ENCODE measurements at places on chromosomes 11 and 22. TPM values are rescaled to one million over a fixed set of nuclear protein-coding genes. Genes with fewer than 3 reads are reported as not detected.

TREH gene
- total RNA-seq: not detected

NCAPH2 gene
- total RNA-seq: 30.9 TPM

FGF19 gene
- total RNA-seq: not detected

APOL4 gene
- 2.0 TPM for total RNA-seq

APOA4 gene
- not detected for total RNA-seq

UBQLN3 gene
- total RNA-seq: not detected

INPP5J gene
- under 0.01 TPM for total RNA-seq

ELMOD1 gene
- total RNA-seq: 0.36 TPM

TPBGL gene
- not detected for total RNA-seq

MS4A3 gene
- total RNA-seq: not detected

GPR83 gene
- not detected for total RNA-seq

SOX10 gene
- not detected for total RNA-seq

GRCh38 chr11:1486054-1486825, at the start of gene MOB2:
TSS of gene MOB2 (minus strand) at chr11:1486779. CDS start at chr11:1486556, 223 bp downstream.
- no peak for DNase-seq

DNA sequence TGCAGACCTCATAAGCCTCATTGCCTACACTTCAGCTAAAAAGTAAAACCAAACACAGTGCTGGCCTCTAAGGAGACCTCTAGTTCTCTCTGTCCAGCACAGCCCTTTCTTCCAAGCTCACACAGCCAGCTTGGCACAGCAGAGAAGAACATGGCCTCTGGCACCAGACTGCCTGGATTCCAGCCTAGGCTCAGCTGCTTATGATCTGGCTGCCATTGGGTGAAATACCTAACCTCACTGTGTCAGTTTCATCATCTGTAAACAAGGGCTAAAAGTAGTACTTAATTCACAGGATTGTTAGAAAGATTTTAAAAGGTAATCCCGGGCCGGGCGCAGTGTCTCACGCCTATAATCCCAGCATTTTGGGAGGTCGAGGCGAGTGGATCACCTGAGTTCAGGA, 9.9 kb upstream of the ACER3 start:
- DNase-seq: peak; percentile 54

- DNase-seq: peak; percentile 97
Measured at GRCh38 chr22:44523981-44524759, 26.1 kb upstream of the RTL6 start.

- DNase-seq: no peak
Measured at GRCh38 chr11:12013781-12014180, 5.4 kb upstream of the DKK3 start.

DNA sequence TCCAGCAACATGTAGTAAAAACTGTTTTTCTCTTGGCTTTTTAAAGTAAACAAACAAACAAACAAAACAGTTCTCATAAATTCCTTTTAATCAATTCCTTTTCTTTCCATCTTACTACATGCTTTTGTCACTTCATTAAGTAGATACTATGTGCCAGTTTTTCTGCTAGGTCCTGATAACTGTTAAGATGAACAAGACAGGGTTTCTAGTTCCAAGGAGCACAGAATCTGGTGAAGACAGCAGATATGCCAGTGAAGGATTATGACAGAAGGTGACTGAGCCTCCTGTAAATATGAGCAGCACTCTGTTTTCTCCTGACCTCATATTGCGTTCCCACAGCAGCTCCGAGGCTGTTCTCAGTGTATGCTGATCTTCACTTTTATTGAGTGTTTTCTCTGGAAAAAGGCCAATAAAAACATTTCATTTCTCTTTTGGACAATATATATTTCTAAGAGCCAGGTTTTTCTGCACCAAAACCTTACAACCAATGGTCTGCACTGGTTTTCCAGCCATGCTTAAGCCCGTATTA, 45.8 kb downstream of the HEPHL1 start:
- peak; percentile 3 for DNase-seq

- DNase-seq: no peak
Measured at GRCh38 chr11:116438651-116439360, 334.0 kb downstream of the BUD13 start.

DNA sequence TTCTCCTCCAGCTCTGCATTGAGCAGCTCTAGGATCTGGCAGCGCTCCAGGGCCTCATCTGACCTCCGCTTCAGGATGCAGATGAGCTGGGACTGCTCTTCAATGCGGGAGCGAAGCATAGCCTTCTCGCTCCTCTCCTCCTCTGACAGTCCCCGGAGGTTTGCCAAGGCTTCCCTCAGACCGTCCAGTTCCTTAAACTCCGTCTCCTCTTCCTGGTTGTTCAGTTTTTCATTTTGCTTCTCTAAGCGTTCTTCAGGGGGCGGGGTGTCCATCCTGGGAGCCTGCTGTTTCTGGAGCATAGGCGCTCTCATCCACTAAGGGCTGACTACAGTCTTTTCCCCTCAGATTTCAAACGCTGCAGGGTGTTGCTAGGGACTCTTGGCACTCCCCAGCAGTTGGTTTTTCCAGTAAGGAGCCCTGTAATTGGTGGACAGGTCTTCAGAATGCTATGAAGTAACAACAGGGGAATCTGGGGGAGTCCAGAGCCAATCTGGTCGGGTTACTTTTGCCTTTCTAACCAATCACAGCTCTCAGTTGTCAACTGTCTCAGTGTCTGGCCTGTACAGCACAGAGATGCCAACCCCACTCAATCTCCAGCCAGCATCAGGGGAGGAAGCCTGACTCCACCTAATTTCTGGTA, at the start of gene CCDC89:
TSS of gene CCDC89 (minus strand) at position 376 of the 640 bp plus-strand sequence. CDS start at position 311, 65 bp downstream.
- peak; percentile 99 for DNase-seq

GRCh38 chr11:10116588-10116987, 177.4 kb downstream of the SBF2 start:
- DNase-seq: no peak

- DNase-seq: peak; percentile 53
Measured at GRCh38 chr11:86954269-86955110, 705 bp downstream of the FZD4 start.

DNA sequence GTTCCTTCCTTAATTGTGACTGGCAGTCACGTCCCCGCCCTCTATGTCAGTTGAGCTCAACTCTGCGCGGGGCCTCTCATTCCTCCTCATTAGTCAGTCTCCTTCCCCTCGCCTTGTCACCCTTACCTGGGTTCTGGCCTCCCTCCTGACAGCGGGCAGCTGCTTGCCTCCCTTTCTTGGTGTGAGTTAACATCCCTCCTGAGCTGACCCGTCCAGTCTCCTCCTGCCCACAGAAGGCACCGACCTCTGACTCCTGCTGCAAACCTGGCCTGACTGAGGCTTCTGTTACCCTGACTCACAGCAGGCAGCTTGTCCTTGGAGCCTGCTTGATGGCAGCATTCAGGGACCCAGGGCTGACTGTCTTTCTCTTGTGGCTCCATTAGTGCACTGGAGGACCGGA, 45.2 kb downstream of the GRIK4 start:
- no peak for DNase-seq

- no peak for DNase-seq
Measured at GRCh38 chr22:30821863-30822215, 127.2 kb downstream of the OSBP2 start.

DNA sequence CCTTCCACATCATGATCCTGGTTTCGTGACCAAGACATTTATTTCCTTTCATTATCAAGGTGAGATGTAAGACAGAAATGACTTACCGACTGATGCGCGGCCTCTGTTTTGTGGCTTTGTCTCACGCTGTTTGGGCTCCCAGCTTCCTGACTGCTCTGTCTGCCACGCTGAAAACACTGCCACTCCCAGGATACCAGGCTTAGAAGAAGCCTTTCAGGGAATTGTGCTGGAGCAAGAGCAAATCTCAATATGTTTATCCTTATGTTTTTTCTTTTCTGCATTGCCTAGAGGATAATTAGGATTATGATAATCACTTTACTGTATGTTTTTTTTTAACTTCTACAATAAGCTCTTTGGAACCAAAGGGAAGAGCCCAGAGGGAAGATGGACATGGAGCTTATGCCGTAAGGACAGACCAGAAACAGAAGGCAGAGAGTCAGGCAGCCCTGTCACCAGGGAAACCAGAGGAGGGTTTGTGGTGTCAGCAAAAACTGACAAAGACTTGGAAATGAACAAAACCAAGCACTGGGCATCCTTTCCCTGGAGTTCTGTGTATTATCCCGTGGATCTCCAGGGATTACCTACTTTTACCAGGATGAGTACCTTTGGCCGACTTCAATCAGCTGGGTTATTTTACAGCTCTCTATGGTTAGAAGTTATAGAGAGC, 68.2 kb upstream of the ISX start:
- no peak for DNase-seq

DNA sequence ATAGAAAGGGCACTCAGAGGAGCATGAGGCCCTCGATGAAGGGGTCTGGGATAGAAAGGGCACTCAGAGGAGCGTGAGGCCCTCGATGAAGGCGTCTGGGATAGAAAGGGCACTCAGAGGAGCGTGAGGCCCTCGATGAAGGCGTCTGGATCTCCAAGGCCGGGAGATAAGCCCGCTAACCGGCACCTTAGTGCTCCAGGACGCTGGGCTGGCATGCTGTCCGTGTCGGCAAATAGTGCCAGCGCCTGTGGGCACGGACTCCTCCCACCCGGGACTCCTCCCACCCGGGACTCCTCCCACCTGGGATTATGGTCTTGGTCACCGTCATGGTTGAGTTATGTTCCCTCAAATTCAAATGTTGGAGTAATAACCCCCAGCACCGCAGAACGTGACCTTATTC, 725.3 kb downstream of the BRD1 start:
- DNase-seq: no peak

DNA sequence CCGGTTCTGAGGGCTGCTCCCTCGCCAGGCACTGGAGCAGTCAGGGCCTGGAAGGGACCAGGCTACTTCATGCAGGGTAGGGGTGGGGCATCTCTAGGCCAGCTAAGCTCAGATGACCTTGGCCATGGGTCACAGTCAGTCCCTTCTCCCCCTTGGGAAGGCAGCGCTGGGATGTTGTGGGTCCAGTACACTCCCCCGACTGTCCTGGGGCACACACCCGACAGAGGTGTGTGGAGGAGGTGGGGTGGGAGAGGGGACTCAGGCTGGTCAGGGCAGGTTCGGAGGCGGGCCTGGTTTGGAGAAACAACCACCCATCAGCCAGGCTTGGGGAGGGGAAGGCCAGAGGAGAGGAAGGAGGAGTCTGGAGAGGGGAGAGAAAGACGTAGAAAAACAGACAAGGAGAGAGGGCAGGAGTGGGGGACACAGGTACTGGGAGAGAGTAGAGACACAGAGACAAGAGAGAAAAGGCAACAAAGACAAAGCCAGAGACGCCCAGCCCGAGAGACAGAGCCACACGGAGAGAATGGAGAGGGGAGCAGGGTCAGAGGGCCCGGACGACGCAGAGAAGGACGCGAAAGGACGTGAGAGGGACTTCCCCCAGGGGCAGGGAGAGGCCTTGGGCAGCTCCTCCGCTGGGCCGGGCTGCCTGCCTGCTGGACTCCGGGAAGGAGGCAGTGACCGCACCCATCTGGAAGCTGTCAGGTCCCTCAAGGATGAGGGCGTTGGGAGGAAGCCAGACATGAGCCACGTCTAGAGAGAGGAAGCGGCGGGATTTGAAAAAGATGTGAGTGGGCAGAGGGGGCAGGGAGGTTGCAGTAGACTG, 30.6 kb upstream of the TSKU start:
- peak; percentile 97 for DNase-seq

GRCh38 chr11:14148653-14149273, 186.2 kb downstream of the SPON1 start:
- DNase-seq: peak; percentile 68

DNA sequence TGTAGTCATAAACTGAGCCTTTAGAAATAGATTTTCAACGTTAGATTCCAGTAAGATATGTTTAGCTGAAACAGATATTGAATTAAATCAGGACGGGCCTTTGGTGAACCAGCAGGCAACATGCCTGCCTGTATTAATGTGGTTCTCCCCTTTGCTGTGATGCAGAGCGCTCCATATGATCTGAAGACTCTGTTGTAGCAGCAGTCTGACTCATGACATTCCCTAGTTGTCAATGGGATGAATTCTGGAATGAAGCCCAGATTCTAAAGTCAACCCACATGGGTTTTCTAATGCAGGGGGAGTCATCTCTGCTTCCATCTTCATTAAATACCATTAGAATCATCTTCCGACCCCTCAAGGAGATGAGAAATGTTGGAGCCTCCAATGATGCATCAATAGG, 864.5 kb downstream of the NTM start:
- DNase-seq: peak; percentile 58

Data from fibroblast of the aortic adventitia (primary cell).